IMR-90 (cell line): ENCODE measurements at places on chromosomes 6 and 20.

DNA sequence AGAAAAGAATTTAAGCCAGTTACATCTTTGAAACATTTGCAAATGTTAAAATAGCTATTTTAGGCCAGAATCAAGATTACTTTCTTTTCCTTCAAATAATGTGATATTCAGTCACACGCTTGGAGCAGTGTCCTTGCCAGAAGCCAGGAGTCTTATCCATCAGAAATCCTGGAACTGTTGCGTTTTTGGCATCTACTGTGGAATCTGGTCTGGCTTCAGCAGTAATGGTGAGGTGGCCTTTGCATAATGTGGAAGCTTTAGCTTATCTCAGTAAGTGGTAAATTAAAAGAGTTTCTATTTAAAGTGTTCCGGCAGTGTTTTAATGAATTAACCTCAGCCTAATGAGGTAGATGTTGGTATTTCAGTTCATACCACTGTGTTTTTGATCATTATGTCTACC is 97.6 kb downstream of the FIG4 start:
- no peak for DNase-seq

- DNase-seq: peak; percentile 53
Observed at GRCh38 chr20:13397300-13397724, 176.2 kb downstream of the ISM1 start.

DNA sequence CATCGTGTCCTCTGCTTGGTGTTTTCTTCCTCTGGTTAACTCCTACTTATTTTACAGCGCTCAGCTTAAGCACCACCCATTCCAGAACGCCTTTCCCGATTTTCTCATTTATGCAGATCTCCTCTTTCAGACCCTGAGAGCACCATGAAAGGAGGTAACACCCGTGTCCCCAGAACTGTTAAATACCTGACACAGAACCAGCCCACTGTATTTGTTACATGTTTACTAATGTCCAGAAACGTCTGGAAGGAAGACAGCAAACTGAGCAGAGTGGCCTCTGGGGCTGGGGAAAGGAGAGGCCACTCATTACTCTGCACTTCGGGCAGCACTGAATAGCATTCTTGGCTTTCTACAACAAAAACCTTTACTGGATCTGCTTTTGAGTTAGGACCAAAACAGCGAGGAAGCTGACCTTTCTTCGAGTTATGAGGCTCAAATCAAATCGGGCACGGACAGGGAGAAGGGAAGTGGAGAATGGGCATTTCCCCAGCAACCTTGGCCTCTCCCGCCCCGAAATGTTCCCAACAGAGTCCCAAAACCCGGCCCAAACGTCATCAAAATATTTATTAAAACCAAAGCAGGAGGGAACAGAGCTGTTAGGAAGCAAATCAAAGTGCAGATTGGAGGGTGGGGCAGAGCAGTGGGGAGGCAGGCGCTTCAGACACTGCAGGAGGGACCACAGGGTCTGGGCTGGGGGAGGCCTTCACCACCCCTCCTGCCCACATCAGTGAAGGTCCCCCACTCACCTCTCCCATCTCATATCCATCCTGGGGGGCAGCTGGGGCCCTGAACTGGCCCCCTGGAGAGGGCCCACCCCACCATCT is 1.1 kb upstream of the NECAB3 start:
- DNase-seq: no peak

DNA sequence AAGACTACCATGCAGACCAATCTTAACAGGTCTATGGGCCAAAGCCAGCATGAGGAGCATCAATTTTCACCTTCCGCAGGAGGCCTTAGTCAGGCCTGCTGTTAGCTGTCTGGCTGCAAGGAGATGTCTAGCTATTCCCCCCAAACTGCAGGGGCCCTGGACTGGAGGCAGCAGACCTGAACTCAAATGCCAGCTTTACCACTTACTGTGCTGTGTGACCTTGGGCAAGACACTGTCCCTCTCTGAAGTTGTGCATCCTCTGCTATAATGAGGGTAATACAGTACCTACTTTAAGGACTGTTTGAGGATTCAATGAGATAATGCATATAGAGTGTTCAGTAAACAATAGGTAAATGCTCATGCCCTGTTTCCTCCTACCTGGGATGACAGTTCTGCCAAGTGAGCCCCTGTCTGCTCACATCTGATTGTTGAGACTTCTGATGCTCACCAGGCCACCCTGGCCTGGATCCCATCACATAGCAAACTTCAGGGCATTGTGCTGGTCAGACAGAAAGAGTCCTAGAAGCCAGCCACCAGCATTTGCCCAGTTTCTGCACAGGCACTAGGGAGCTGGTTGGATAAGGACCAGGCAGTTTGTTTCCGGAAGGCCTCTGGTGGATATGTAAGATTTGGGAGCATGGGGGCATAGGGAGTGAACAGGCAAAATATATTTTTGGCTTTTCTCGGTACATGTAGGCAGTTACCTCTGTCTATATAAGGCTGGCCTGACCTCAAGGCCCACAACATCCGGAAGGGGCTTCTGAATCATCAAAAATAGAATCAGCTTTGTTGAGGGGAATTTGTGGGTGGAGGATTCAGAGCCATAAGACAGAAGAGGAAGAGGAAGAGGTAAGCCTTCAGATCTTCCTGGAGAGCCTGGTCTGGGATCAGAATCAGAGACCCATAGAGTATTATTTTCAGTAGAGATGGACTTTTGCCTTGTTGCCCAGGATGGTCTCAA is 2.3 kb upstream of the OCSTAMP start:
- DNase-seq: no peak

- DNase-seq: peak; percentile 99
Observed at GRCh38 chr6:146913842-146914488, 290.3 kb upstream of the STXBP5 start.

DNA sequence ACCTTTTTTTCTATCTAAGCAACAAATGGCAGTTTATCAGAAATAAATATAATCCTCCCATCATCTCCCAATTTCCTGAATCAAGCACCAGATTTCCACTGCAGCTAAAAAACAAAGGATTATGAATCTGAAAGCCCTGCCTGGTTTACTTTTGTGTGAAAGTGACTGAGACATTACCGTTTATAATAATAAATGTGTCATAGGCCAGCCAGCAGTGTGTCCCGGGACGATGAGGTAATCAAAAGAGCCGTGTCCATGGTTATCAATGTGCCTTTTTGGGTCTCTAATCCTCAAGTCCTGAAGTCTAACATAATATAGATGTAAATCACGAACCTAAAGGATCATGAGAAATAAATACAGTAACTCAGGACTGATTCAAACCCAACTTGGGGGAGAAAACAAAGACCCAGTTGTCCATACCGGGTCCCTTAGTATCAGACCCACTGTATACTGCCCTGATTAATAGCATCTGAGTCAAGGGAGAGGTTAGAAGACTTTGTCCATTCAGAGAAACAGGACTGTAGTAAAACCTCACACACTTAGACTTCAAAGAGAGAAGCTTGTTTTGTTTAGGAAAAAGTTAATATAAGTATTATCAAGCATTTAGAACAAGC is 149.1 kb downstream of the SASH1 start:
- DNase-seq: peak; percentile 57

- peak; percentile 8 for DNase-seq
Observed at GRCh38 chr6:79607000-79607399, 24.1 kb upstream of the SH3BGRL2 start.

- DNase-seq: peak; percentile 18
Observed at GRCh38 chr20:11080010-11080409, 406.2 kb upstream of the JAG1 start.

GRCh38 chr20:5074232-5074674 is 45.5 kb downstream of the PCNA start:
- no peak for DNase-seq

DNA sequence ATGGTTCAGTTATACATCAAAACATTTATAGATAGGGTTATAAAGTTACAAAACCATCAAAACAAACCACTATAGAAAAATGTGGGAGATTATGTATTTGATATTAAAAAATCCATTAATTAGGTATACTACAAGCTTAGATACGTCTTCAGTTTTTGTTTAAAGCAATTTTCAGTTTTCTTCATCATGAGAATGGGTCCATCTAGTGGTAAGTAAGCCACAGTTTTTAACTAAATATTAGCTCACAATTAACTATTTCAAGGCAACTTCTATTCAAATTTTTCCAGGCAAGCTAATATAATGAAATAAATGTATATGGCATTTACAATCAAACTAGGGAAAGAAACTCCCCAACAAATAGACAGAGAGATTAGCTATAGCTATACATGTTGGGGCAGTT is 44.4 kb downstream of the RNGTT start:
- DNase-seq: no peak

DNA sequence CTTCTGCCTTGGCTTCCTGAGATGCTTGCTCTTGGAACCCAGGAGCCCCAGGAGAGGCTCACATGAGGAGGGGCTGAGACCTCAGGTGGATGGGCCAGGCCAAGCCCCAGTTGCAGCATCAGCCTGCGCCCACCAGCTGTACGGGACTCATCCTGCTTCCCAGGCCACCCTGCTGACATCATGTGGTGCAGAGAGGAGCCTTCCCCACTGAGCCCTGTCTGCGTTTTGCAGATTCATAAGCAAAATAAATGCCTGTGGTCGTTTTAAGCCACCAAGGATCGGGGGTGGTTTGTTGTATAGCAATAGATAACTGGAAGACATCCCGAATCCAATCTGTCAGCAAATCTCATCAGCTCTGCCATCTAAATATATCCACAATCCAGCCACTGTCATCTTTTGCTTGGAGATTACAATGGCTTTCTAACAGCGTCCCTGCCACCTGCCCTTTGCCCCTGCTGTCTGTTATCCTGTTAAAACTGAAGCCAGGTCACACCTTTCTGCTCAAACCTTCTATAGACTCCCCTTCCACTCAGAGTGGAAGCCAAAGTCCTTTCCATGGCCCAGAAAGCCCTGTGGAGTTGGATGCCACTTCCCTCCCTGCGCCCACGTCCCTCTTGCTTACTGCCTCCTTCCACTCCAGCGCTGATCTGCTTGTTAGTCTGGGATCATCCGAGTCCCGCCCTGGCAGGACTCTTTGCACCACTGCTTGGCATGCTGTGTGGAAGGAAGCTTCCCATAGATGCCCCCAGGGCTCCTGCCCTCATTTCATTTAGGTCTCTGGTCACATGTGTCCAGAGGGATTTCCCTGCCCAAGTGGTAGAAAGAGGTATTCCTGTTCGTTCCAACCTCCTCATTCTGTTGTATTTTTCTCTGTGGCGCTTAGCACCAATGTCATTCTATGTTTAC is 24.0 kb upstream of the MLN start:
- peak; percentile 40 for DNase-seq

DNA sequence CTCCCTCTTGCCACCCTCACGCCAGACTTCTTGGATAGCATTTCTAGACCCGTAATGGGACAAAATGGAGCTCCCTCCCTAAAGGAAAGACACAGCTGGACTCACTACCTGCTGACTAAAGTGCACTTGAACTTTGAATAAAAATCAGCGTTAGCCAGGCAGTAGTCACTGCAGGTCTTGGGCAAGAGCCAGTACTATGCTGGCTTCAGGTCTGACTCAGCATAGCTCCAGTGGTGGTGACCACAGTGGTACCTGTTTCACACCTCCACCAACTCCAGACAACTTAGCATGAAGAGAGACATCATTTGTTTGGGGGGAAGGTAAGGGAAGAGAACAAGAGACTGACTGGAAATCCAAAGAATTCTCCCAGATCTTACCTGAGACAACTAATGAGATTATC is 906.8 kb downstream of the GRIK2 start:
- no peak for DNase-seq

- no peak for DNase-seq
Observed at GRCh38 chr6:106074146-106074545, 12.0 kb upstream of the PRDM1 start.

DNA sequence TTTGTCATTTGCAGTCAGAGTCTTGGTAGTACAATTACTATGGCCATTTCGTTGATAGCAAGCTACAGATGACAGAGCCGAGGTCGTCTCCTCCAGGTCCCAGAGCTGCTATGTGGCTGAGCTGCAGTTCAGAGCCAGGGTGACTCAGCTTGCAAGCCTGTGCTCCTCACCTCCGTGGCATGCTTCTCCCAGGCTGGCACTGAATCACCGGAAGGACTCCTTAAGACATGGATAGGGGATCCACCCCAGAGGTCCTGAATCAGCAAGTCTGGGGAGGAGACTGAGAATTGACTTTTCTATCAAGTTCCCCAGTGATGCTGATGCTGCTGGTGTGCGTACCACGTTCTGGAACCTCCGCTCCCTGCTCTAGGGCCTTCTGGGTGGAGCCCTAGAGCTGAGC is 291.2 kb downstream of the CDH26 start:
- peak; percentile 98 for DNase-seq

- DNase-seq: no peak
Observed at GRCh38 chr20:3766422-3767109, 987 bp downstream of the ADISSP start.

DNA sequence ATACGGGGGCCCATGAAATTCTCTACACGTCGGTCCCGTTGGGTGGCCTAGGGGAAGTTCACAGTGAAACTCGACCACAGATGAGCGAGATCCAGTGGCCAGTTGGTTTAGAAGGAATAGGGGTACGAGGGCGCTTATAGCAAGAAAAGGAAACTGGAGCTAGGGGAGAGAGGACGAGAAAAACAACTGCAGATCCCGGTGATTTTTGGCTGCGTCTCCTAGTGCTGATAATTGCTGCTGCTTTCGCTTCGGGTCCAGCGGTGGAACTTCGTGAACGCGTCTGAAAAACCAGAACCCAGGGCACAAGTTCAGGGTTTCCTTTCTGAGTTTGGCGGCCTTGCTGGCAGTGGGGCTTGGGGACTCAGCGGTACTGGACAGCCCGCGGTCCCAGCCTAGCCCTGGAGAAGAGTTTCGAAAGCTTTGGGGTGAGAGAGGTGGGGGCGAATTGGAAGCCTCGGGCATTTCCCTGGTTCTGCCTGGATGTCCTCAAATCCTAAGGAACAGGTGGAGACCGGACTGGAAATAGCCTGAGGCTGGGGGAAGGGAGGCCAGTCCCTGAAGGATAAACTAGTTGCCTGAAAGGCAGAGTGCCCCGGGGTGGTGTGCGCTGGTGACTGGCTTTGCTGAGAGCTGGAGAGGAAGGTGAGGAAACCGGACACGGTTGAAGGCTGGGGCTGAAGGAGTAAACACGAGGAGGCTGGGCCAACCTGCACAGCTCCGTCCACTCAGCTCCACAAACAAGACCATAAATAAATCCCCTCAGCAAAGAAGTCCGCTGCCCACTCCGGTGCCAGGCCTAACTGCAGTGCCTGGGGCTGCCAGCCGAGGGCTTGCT is 793 bp downstream of the GMPR start:
- DNase-seq: peak; percentile 44

DNA sequence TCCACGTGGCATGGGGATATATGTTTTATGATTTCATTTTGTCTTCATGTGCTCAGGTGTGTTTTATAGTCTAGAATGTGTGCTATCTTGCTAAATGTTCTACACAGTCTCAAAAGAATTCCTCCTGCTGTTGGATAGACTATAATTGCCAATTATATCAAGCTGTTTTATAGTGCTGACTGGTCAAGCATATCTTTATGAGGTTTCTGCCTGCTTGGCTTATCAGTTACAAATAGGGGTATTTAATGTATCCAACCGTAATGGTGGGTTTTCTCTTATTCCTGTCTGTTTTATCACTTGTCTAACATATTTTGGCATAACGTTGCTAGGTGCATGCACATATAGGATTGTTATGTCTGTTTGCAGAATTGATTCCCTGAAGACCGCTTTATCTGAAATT is 201.3 kb downstream of the EYS start:
- no peak for DNase-seq
